ENCODE measurements at places on chromosomes 6 and 20. TPM values are rescaled to one million over a fixed set of nuclear protein-coding genes. Genes with fewer than 3 reads are reported as not detected.
A peak's percentile ranks its signal among the peaks of the same experiment; 100 is the strongest.

DNA sequence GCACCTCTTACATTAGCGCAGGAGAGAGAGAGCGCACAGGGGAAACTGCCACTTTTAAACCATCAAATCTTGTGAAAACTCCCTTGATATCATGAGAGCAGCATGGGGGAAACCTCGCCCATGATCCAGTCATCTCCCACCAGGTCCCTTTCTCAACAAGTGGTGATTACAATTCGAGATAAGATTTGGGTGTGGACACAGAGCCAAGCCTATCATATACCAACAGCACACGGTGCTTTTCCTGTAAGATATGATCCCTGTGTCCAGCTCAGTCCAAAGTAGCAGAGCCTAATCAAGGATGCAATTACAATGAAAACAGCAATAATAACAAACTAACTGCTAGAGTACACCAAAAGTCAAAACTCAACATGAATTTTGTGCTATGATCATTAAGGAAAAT, 148.7 kb upstream of the TCF21 start:
- H3K36me3 ChIP-seq: no peaks in the 10 kb centered on the region
- peaks cover 7% of the 10 kb centered on the region for H3K4me1 ChIP-seq
- H3K27me3 ChIP-seq: no peaks in the 10 kb centered on the region
- no peak overlapping the region for H3K27ac ChIP-seq

TUBB1 gene
- not detected for total RNA-seq

DNA sequence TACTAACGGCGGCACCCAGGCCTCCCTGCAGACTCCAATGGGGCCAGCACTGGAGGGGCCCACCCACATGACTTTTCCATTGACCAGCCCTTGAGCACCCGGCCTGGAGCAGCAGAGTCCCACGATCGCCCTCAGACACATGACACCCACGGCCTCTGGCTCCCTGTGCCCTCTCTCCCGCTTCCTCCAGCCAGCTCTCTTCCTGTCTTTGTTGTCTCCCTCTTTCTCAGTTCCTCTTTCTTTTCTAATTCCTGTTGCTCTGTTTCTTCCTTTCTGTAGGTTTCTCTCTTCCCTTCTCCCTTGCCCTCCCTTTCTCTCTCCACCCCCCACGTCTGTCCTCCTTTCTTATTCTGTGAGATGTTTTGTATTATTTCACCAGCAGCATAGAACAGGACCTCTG, 26.1 kb upstream of the FANCE start:
- no peak overlapping the region for H3K27ac ChIP-seq
- H3K4me1 ChIP-seq: peaks cover 16% of the 10 kb centered on the region
- H3K27me3 ChIP-seq: no peaks in the 10 kb centered on the region
- H3K4me3 ChIP-seq: no peak overlapping the region

BPI gene
- not detected for total RNA-seq

GRCh38 chr6:119445666-119446065, 96.1 kb upstream of the MAN1A1 start:
- DNase-seq: no peak
- H3K4me3 ChIP-seq: no peak overlapping the region
- no peak overlapping the region for H3K27ac ChIP-seq
- H3K36me3 ChIP-seq: no peaks in the 10 kb centered on the region
- H3K4me1 ChIP-seq: no peaks in the 10 kb centered on the region

MUCL3 gene
- total RNA-seq: 0.37 TPM

- no peaks in the 10 kb centered on the region for H3K4me1 ChIP-seq
- no peaks in the 10 kb centered on the region for H3K36me3 ChIP-seq
- H3K27ac ChIP-seq: no peak overlapping the region
- no peak overlapping the region for H3K4me3 ChIP-seq
These were observed 14.0 kb upstream of the SCGN start for GRCh38 chr6:25637960-25638434.

GRCh38 chr20:49591217-49591865, 23.4 kb upstream of the PTGIS start:
- no peak for DNase-seq
- no peaks in the 10 kb centered on the region for H3K4me1 ChIP-seq
- no peaks in the 10 kb centered on the region for H3K36me3 ChIP-seq
- H3K27me3 ChIP-seq: no peaks in the 10 kb centered on the region
- no peak overlapping the region for H3K27ac ChIP-seq

GRCh38 chr20:62896526-62896925, 29.8 kb downstream of the DIDO1 start:
- H3K4me3 ChIP-seq: no peak overlapping the region
- peaks cover 18% of the 10 kb centered on the region for H3K4me1 ChIP-seq
- H3K27me3 ChIP-seq: no peaks in the 10 kb centered on the region
- no peak for DNase-seq

GRCh38 chr6:122726649-122727048, 52.9 kb upstream of the FABP7 start:
- no peak for DNase-seq
- H3K36me3 ChIP-seq: no peaks in the 10 kb centered on the region
- no peak overlapping the region for H3K4me3 ChIP-seq
- H3K27ac ChIP-seq: no peak overlapping the region

DNA sequence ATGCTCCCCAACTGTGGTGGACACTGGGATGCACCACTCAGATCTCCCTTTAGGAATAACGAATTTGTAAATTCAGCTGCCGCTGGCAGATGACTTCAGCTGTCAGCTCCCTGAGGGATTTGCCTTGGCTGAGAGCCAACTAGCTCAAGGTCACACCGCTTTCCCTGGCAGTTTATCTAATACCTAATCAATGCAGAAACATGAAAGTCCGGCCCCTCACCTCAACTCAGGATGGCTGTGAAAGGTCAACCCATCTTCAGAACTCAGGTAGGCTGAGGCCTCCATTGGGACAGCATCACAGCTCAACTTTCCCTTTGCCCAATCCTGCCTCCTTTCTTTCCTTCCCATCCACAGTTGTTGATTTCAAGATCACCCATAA, 22.8 kb upstream of the SCGN start:
- H3K27ac ChIP-seq: no peak overlapping the region
- no peak for DNase-seq
- no peaks in the 10 kb centered on the region for H3K27me3 ChIP-seq
- H3K36me3 ChIP-seq: no peaks in the 10 kb centered on the region
- H3K4me3 ChIP-seq: no peak overlapping the region

- no peak overlapping the region for H3K27ac ChIP-seq
- no peaks in the 10 kb centered on the region for H3K36me3 ChIP-seq
- no peak overlapping the region for H3K4me3 ChIP-seq
- H3K27me3 ChIP-seq: no peaks in the 10 kb centered on the region
These were observed 177.2 kb upstream of the RNF24 start for GRCh38 chr20:4192378-4193068.

GRCh38 chr6:335572-335971, 43.3 kb downstream of the DUSP22 start:
- H3K27me3 ChIP-seq: no peaks in the 10 kb centered on the region
- H3K4me3 ChIP-seq: no peak overlapping the region
- no peak for DNase-seq
- no peaks in the 10 kb centered on the region for H3K4me1 ChIP-seq
- H3K27ac ChIP-seq: no peak overlapping the region

CALHM6 gene
- 0.93 TPM for total RNA-seq

- H3K4me1 ChIP-seq: no peaks in the 10 kb centered on the region
- H3K36me3 ChIP-seq: no peaks in the 10 kb centered on the region
- H3K4me3 ChIP-seq: no peak overlapping the region
- no peak for DNase-seq
- no peak overlapping the region for H3K27ac ChIP-seq
- no peaks in the 10 kb centered on the region for H3K27me3 ChIP-seq
These were observed 420.1 kb upstream of the BTBD3 start for GRCh38 chr20:11497545-11497944.

TNFRSF6B gene
- not detected for total RNA-seq

GRCh38 chr6:133893946-133894345, 5.0 kb downstream of the TCF21 start:
- H3K36me3 ChIP-seq: peaks cover 4% of the 10 kb centered on the region
- no peak overlapping the region for H3K27ac ChIP-seq
- H3K4me3 ChIP-seq: no peak overlapping the region
- DNase-seq: no peak
- H3K27me3 ChIP-seq: peaks cover 89% of the 10 kb centered on the region

STMND1 gene
- not detected for total RNA-seq

- H3K27me3 ChIP-seq: peaks cover 19% of the 10 kb centered on the region
- no peaks in the 10 kb centered on the region for H3K36me3 ChIP-seq
- DNase-seq: peak; percentile 47
- peaks cover 38% of the 10 kb centered on the region for H3K4me1 ChIP-seq
These were observed 36.3 kb upstream of the ZFAND3 start for GRCh38 chr6:37783025-37783855.

RBL1 gene
- total RNA-seq: 13.3 TPM

DNA sequence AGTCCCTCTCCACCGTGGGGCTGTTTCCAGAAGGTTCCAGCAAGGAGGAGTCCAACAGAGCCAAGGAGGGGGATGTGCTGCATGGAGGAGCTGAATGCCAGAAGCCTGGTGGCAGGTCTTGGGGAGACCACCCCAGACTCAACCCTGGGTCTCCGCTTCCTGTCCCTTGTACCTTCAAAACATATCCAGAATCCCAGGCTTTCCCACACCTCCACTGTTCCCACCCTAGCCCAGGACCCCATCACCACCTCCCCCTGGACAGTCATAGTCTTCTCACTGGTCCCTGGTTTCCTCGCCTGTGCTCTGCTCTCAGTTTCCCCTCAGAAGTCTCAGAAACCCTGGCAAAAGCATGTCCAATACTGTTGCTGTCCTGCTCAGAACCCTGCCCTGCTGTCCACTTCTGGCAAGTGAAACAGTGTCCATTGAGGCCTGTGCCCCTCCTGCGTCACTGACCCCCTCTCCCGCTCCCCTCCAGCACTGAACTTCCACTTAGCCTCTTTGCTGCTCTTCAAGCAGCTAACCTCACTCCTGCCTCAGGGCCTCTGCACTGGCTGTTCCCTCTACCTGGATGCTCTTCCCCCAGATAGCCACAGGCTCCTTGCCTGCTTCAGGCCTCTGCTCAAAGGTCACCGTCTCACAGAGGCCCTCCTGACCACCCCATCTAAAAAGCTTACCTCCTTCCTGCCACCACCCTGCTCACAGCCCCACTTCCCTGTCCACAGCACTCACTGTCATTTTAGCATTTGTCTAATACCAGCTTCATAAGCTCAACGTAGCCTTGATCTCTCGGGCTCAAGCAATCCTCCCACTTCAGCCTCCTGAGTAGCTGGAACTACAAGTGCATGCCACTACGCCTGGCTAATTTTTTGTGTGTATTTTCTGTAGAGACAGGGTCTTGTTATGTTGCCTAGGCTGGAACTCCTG, 169.2 kb downstream of the GRM4 start:
- no peak for DNase-seq
- H3K27me3 ChIP-seq: peaks cover 5% of the 10 kb centered on the region
- no peak overlapping the region for H3K4me3 ChIP-seq
- H3K27ac ChIP-seq: no peak overlapping the region

DNA sequence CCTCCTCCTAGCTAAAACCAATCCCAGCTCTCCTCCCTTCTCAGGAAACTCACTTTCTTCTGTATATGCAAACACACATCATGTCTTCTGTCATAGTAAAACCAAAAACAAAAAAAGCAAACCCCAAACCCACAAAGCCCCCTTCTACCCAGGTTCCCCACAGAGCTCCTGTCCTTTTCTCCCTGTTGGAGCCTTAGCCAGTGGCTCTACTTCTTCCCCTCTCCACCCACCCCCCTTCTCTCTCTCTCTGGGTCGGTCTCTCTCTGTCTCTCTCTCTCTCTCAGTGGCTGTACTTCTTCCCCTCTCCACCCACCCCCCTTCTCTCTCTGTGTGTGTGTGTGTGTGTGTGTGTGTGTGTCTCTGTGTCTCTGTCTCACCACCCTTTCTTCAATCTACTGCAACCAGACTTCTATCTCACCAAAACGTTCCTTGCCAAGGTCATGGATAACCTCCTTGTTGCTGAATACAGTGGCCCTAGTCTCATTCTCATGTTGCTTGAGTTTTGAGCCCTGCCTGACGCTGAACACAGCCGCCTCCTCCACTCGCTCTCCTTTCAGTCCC, 8.7 kb upstream of the OSER1 start:
- no peak for DNase-seq
- H3K4me1 ChIP-seq: 0 out of 2 replicates have a peak, but pooled peaks cover 2% of the 10 kb centered on the region
- no peak overlapping the region for H3K27ac ChIP-seq
- H3K27me3 ChIP-seq: no peaks in the 10 kb centered on the region
- no peak overlapping the region for H3K4me3 ChIP-seq

IMPG1 gene
- not detected for total RNA-seq

GRCh38 chr6:140897349-140897748, 1235.4 kb upstream of the GJE1 start:
- no peak overlapping the region for H3K27ac ChIP-seq
- H3K4me1 ChIP-seq: no peaks in the 10 kb centered on the region
- H3K4me3 ChIP-seq: no peak overlapping the region

GRCh38 chr6:121885399-121886152, 450.1 kb downstream of the GJA1 start:
- H3K36me3 ChIP-seq: no peaks in the 10 kb centered on the region
- H3K4me3 ChIP-seq: no peak overlapping the region
- H3K27ac ChIP-seq: no peak overlapping the region
- DNase-seq: no peak
- H3K27me3 ChIP-seq: no peaks in the 10 kb centered on the region
- H3K4me1 ChIP-seq: peaks cover 2% of the 10 kb centered on the region

RAET1L gene
- not detected for total RNA-seq

DNA sequence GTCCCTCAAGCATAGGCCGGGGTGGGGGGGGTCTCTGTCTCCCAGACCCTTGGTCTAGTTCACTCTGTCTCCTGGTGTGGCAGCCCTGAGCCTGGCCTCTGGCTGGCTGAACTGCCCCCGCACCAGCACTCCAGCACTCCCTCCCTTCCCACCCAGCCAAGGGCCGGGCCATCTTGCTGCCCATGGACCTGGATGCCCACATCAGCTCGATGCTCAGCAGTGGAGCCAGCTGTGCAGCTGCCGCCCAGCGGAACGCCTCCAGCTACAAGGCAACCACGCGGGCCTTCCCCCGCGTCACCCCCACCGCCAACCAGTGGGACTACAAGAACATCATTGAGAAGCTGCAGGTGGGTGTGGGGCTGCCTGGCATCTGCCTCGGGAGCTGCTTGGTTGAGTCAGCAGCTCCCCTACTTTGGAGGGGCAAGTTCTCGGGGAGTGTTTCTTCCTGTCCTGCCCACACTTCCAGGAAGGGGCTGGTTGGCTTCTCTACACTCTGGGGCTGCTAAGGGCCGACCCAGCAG, 28.4 kb downstream of the UQCC2 start:
- no peak overlapping the region for H3K4me3 ChIP-seq
- H3K4me1 ChIP-seq: no peaks in the 10 kb centered on the region
- DNase-seq: no peak
- no peaks in the 10 kb centered on the region for H3K27me3 ChIP-seq
- H3K36me3 ChIP-seq: peaks cover 38% of the 10 kb centered on the region

RNASET2 gene
- total RNA-seq: 20.8 TPM

- H3K4me3 ChIP-seq: no peak overlapping the region
- H3K36me3 ChIP-seq: no peaks in the 10 kb centered on the region
- H3K4me1 ChIP-seq: no peaks in the 10 kb centered on the region
- H3K27me3 ChIP-seq: no peaks in the 10 kb centered on the region
- no peak overlapping the region for H3K27ac ChIP-seq
These were observed 35.0 kb downstream of the ARMC2 start for GRCh38 chr6:108883172-108883571.

DNA sequence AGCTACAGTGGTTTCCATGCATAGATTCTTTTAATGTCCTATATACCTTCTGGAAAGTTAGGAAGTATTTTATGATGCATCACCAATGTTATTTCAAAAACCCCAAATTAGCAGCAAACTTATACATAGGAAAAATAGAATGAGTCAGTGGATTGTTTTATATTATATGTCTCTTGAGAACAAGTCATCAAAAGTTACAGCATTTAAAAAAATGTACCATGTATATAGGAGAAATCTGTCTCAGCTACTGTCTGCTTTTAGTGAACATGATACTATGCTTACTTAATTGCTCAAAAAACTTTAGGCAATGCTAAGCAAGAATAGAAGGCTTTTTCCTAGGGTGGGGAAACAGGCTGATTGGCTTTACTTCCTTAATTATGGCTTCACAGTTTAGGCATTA, 365.3 kb downstream of the SAMD5 start:
- no peaks in the 10 kb centered on the region for H3K4me1 ChIP-seq
- no peaks in the 10 kb centered on the region for H3K27me3 ChIP-seq
- H3K4me3 ChIP-seq: no peak overlapping the region

GRCh38 chr6:74609871-74610270, 596.0 kb downstream of the COL12A1 start:
- no peaks in the 10 kb centered on the region for H3K4me1 ChIP-seq
- H3K4me3 ChIP-seq: no peak overlapping the region
- H3K36me3 ChIP-seq: no peaks in the 10 kb centered on the region

Data from H1 (cell line).